Activated CD4-positive, alpha-beta T cell treated with anti-CD3 and anti-CD28 coated beads, Interleukin-2, amount 10 ng/mL, durations not matched to agents 7 days and 5 days (primary cell): ENCODE measurements at places on chromosomes 3 and 15. TPM values are rescaled to one million over a fixed set of nuclear protein-coding genes. Genes with fewer than 3 reads are reported as not detected.

DNA sequence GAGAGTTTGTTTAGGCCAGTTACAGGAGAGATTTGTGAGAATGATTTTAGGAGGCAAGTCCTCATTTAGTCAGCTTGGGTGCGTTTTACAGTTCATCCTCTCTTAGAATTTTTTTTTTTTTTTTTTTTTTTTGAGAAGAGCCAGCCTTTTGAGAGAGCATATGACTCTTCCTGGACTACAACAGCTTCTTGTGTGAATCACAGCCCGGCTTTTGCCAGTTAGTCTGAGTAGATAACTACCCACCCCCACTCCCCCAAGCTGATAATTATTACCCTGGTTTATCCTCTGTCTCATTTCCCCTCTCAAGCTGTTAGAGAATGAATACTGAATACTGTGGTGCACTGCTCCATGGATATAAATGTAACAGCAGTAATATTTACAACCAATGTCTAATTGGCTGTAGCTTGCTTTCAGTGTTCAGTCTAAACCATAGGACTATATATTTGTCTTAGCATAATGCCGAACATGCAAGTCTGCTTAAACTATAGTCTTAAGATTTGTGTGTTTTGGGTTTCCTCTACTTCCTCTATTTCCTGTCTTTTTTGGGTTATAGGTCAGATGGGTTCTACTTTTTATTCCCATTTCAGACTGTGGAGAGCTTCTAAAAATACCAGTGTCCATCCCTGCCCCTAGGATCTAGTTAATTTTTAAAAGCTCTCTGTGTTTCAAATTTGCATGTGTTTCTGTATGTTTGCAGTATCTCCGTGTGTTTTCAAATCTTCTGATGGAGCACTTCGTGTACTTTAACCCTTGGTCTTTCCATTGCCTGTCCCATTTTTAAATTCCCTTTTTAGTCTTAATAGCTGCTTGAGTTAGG, 8.0 kb downstream of the CHD2 start:
- DNase-seq, result no peak

DNA sequence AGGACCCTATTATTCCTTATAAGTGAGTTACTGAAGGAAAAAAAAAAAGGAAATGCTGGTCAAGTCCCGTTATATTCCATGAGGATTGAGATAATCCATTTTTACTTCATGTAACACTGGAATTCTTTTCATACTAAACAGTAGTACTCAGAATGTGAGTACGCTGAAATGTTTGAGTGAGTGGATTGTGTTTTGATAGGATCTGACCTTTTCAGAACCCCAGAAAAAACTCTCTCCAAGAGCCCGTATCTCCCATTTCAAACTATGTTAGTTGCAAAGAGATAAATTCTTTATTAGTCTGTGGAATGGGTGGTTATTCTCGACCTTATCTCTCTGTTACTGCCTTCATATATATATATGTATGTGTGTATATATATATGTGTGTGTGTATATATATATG, 2.5 kb upstream of the LPP start:
- DNase-seq, result no peak

GRCh38 chr3:132537297-132537696, 59.8 kb upstream of the ACKR4 start:
- DNase-seq, result no peak

- DNase-seq, result no peak
Measured at GRCh38 chr3:192246847-192247559, 480.3 kb downstream of the FGF12 start.

The CLPX gene
- total RNA-seq, result 44.9 TPM

The HHATL gene
- total RNA-seq, result not detected

The B4GALT4 gene
- 16.5 TPM for total RNA-seq

The RETNLB gene
- total RNA-seq, result not detected

The TMEM45A gene
- total RNA-seq, result 0.15 TPM
